ENCODE measurements at places on chromosomes 13 and 19.

GRCh38 chr19:19356901-19357566 is 36.4 kb downstream of the MAU2 start:
- DNase-seq = no peak

- no peak for DNase-seq
Observed at GRCh38 chr13:72463561-72463960, 263.9 kb downstream of the MZT1 start.

GRCh38 chr13:41883147-41883546 is 77.8 kb downstream of the VWA8 start:
- DNase-seq = no peak

- no peak for DNase-seq
Observed at GRCh38 chr19:18603958-18604819, 2.4 kb downstream of the CRLF1 start.

DNA sequence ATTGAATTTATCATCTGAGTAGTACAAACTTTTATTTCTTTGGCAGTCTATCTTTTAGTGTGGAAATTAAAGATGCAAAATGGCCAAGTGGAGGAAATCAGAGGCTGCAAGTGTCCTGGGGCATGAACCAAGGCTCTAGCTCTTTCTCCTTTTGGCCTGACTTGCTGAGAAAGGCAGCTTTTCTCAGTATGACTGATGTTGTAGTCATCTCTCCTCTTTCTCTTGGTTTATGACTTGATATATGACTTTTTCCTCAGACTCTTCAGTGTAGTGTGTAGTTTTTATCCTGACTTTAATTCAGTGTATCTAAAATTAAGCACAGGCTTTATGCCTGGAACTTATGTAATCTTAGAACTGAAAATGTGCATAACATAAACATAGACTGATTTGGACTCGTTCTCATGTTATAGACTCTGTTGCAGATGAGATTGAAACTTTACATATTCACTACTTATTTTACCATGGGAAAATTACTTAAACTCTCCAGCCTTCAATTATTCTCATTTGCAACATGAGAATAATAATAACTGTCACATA is 65.7 kb downstream of the SLITRK5 start:
- DNase-seq = no peak

DNA sequence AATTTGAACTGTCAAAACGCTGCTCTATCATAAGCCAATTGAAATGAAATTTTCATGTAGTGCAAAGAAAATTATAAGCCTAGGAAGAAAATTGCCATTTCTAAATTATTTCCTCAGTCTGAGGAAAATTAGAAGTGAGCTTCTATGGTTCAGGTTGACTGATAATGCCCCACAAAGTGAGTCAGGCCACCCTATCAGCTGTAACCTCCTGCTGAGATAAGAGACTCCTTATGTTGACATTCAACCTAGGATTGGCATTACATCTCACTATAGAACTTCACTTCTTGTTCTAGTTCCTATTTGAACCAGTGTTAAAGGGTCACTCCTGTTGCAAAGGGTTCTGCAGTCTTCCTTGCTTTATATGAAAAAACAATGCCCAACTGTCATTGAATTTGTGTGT is 32.6 kb upstream of the RFC3 start:
- DNase-seq = no peak

GRCh38 chr13:70027551-70027950 is 80.1 kb upstream of the ATXN8OS start:
- DNase-seq = no peak

DNA sequence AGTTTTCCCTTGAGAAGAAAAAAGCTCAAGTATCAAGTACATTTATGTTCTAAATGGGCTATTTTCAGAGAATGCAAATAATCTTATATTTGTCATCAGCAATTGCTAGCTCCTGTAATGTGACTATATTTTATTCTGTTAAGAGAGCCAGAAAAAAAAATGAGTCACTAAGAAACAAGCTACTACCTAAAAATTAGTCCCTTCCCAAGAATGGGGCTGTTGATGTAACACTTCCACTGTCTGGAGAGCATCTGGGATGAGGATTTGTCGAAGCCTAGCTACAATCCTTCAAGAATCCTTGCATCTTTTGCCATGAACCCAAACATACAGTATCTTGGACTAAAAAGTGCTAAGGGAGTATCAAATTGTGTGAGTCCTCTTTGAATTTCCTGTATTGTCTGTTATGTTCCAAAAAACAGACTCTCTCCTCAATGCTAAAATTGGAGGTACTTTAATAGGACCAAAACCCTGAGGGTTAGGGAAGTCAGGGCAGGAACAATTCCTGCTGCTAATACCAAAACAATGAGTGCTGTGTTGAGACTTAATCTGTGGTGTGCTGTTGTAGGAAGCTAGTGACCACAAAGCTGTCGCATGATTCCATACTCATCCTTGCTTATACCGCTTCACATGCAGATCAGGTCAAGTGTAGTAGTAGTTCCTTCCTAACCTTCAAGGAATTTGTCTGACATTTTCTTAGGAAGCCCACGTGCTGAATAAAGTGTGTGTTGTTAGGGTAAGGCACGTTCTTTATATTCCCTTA is 4.9 kb upstream of the ZC3H13 start:
- DNase-seq = no peak
